ENCODE measurements at places on chromosomes 7 and 10.
A peak's percentile ranks its signal among the peaks of the same experiment; 100 is the strongest.

- no peak for DNase-seq
Observed at GRCh38 chr10:9745158-9745557, 1272.5 kb upstream of the CELF2 start.

DNA sequence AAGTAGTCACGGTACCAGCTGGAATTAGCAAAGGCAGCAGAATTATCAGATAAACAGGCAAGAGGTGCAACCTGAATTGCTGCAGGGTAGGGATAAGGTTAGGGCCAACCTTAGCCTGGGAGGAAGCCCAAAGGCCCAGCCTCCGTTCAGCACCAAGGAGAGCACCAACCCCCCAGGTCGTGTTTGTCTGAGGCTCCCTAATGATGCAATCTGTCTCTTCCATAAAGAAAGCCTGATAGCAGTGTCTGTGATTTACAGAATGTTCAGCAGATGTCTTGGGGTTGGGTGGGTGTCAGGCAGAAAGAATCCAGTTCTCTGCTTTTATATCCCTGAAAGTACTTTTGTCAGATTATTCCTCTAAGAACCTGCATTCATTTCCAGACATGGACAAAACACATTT lies 328.4 kb upstream of the AOAH start:
- no peak for DNase-seq

- DNase-seq: no peak
Observed at GRCh38 chr7:128454808-128455542, 703 bp upstream of the HILPDA start.

- no peak for DNase-seq
Observed at GRCh38 chr7:148738737-148739535, 40.2 kb downstream of the CUL1 start.

DNA sequence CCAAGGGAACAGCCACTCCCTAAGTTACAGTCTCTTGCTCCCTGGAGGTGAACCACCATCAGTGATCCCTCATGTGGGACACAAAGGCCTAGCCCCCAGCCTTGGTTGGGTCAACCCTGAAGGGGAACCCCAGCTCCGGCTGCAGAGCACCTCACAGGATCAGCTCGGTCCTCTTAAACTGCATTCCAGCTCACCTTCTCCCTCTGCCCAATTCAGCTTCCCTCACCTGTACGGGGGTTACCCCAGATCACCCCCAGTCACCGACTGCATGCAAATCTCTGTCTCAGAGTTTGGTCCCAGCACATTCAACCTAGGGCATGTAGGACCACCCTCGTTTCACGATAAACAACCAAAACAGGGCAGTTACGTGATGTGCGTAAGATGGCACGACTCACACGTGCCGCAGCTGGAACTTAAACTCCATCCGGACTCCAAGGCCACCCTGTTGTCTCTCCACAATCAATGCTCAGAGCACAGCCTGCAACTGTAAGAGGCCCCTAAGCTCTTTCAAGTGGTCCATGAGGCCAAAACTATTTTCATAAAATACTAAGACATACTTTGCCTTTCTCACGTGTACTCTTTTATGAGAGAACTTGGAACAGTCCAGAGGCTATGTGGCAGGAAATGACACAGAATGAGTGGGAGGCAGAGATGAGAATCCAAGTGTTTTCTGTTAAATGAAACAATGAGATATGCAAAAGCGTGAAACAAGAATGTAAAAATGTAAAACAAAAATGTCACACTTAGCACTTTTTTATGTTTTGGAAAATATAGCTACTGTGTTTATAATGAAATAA lies 285.2 kb downstream of the PTPRN2 start:
- no peak for DNase-seq

DNA sequence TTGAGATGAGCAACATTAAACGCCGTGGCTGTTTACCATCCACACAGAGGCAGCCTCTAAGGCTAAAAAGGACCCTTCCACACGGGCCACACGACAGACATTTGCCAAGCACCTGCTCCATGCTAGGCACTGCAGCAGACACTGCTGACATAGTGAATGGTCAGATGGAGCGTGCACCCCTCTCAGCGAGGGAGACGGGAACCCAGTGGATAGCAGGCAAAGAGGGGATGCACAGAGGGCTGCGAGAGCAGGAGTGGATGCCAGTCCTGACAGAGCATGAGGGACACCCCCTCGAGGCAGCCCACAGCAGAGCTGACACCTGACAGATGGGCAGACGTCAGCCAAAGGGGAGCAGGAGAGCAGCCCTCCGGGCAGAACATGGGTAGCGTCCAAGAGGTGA lies 5.6 kb upstream of the STK32C start:
- no peak for DNase-seq

- no peak for DNase-seq
Observed at GRCh38 chr7:84248267-84248666, 53.7 kb upstream of the SEMA3A start.

DNA sequence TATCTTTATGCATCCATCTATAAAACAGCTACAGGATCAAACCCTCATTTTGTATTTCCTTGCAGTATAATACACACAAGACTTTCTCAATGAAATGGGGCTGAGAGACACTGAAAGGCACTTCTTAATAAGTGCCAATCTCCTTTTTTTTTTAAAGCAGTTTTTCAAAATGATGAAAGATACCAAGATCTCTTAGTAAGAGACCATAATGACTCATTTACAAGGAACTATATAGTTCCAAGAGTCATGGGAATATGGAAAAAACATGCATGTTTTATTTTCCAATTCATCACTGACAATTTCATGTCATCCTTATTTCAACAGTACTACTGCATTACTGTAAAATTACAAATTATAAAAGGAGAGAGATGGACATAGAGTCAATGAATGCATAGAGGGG lies 973.7 kb downstream of the GATA3 start:
- DNase-seq: no peak

DNA sequence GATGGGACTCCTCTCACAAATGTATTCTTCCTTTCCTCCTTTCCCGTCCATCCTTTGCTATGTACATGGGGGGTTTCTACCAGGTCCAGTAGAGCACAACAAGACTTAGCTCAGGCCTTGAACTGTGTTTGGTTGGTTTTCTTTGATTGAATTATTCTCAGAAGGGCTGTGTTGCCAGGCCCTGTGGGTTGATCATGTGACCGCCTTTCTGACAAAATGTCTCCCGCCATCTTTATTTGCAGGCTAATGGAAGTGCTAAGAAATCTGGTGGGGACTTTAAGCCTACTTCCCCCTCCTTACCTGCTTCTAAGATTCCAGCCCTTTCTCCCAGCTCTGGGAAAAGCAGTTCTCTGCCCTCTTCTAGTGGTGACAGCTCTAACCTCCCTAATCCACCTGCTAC lies 178.1 kb downstream of the ARHGAP21 start:
- no peak for DNase-seq

GRCh38 chr10:62071846-62072281 lies 170.4 kb downstream of the ARID5B start:
- DNase-seq: no peak

GRCh38 chr10:127618797-127619196 lies 69.7 kb downstream of the NPS start:
- no peak for DNase-seq

DNA sequence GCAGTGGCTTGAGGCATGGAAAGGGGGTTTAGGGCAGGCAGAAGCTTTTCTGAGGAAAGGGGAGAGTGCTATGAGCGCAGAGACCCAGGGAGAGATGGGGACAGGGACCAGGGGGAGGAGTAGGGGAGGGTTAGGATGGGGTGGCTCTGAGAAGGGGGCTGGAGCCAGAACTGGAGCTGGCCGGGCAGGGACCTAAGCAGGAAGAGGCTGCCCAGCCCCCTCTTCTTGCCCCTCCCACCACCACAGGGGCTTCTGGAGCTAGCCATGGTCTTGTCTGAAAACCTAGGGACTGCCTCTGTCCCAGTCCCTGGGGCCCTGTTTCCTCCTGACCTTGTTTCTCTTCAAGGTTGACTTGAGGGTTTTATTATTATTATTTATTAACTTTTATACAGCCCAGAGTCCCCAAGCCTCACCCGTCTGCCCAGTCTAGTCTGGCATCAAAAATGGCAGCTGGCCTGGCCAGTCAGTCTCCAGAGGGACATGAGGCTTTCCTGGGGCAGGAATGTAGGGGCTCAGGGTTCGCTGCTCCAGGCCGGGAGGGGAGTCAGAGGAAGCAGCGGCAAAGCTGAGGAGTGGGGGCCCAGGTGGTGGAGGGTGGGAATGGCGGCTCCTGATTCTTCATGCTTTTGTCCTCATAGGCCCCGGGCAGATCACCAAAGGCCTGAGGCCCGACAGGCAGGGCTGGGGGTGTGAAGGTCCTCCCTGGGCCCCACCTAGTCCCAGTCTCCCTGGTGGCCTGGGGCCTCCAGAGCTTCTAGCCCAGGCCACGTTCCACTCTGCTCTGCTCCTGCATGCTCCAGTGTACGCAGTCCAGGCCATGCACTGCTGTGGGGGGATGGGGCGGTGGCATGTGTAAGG lies 5.7 kb downstream of the TRIM8 start:
- DNase-seq: no peak

GRCh38 chr7:96699219-96699871 lies 10.3 kb downstream of the SEM1 start:
- DNase-seq: no peak

- no peak for DNase-seq
Observed at GRCh38 chr10:124693396-124693795, 50.8 kb downstream of the FAM53B start.

GRCh38 chr10:91587710-91588638 lies 44.9 kb downstream of the PPP1R3C start:
- no peak for DNase-seq

- DNase-seq: peak; percentile 12
Observed at GRCh38 chr10:118543714-118544400, 51.6 kb downstream of the PRLHR start.

- DNase-seq: no peak
Observed at GRCh38 chr10:59096631-59097030, 79.8 kb upstream of the PHYHIPL start.

- no peak for DNase-seq
Observed at GRCh38 chr10:93788413-93789208, 30.9 kb downstream of the LGI1 start.

GRCh38 chr10:119412244-119413092 lies 130.1 kb downstream of the RGS10 start:
- no peak for DNase-seq

DNA sequence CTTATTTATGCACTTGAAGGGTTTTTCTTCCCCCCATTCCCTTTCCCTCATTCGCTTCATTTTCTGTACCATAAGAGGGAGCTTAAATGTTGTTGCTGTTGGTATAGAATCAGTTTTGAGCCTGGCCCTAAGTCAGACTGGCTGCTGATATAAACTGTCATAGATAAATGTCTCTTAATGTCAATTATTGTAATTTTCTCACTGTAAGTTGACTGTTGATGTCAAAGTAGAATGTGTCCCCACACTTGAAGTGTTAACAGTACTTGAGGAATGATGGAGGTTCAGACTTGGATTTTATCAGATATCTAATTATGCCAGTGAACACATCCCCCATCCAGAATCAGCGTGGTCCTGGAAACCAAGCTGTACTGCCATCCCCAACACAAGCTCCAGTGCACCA lies 87.8 kb downstream of the PRR15 start:
- DNase-seq: no peak

GRCh38 chr10:43086321-43086942 lies 9.6 kb downstream of the RET start:
- DNase-seq: no peak

GRCh38 chr7:112290065-112290464 lies 83.6 kb downstream of the ZNF277 start:
- DNase-seq: no peak

GRCh38 chr10:69685426-69685801 lies 55.4 kb downstream of the FAM241B start:
- no peak for DNase-seq

DNA sequence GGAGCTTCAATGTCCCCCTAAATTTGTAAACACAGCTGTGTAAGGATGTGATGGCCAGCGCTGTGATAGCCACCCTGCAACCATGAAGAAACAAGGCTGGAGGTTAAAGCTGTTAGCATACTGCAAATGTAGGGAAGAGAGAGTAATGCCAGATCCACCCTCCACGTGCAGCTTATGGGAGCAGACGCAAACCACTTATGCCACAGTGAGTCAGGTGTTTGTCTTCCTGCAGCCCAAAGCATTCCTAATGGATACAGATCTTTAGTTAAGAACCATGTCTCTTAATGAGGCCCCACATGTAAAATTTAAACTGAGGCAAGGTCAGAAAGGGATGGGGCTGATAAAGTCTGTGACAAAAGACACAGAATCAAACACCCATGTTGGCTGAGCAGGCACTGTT lies 13.6 kb upstream of the MYL7 start:
- DNase-seq: no peak

- no peak for DNase-seq
Observed at GRCh38 chr7:40582539-40582938, 447.7 kb downstream of the SUGCT start.

DNA sequence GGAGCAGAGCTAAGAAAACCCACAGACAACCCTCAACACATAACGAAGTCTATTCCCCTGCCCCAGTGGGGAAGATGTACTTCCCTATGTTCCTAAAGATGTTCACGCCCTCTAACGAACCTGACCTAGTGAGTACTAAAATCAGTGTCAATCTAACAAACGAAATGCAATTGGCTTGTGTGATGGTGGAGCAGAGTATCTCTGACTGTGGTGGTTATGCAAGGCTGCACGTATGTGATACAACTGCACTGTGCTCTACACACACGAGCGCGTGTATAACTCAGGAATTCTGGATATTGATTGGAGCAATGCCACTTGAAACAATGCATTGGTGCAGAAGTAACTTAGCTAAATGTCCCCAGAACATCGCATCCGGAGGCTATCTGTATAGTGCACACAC lies 1.3 kb downstream of the ANKRD16 start:
- DNase-seq: no peak

DNA sequence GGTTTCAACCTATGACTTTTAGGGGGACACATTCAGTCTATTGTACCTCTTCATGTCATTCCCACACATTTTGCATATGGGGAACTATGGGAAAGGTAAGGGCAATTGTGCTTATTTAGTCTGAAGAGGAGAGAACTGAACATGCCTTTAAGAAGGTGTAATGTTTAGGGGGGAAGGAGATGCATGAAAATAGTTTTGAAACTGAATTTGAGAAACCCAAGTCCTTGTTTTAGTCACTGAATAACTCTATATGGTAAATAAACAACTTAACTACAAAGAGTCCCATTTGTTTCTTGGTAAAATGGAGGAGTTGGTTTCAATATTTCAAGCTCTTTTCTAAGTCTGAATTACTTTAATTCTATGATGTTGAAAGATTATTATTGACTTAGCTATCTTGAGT lies 166.1 kb downstream of the DNAJB9 start:
- no peak for DNase-seq

Data from activated naive CD4-positive, alpha-beta T cell (primary cell).